ENCODE measurements at places on chromosomes 7 and 10. TPM values are rescaled to one million over a fixed set of nuclear protein-coding genes. Genes with fewer than 3 reads are reported as not detected.

AMPH gene
- total RNA-seq: not detected

DNA sequence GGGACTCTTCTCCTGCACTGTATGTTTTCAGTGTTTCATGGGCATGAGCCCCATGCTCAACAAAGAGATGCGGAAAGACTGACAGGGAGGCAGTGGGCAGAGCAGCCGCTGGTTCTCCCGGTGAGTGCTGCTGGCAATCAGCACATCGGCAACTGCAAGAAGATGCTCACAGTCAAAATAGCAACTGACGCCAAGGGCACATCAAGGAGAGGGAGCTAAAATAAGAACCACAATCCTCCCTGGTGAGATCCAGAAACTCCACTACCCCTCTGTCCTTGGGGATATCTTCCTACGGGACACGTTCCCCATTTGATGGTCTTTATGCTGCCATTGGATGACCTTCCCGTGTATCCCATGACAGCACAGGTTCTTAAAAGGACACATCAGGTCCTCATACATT lies 28.9 kb upstream of the SVIL start:
- no peak for DNase-seq

- no peak for DNase-seq
Observed at GRCh38 chr7:152615031-152615741, 60.8 kb downstream of the XRCC2 start.

DNA sequence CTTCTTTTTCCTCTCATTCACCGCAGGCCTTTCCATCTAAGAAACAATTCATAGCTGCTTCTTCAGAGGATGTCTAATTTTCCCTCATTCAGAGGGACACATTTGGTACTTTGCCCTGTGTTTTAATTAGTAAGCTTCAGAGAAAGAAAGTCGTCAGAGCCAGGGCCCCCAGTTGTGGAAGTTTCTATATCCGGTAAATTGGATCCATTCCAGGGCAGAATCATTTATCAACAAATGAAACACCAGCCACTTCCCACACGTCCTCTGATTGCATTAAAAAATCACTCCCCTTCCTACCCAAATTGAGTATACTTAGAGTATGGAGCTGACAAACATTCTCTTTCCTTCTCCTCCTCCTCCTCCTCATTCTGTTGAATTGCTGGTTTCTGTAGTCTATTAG lies 205.8 kb upstream of the HDAC9 start:
- DNase-seq: no peak

- no peak for DNase-seq
Observed at GRCh38 chr10:19819419-19820033, 3.3 kb downstream of the PLXDC2 start.

Measured in glomerular endothelial cell (primary cell).